ENCODE measurements at places on chromosomes 2 and 18.

- DNase-seq, result no peak
These were observed 233.3 kb downstream of the LDLRAD4 start for GRCh38 chr18:13451661-13452387.

- DNase-seq, result no peak
These were observed 228.6 kb downstream of the EPHA4 start for GRCh38 chr2:221343524-221343923.

GRCh38 chr2:98043101-98043500 is 43.9 kb upstream of the VWA3B start:
- DNase-seq, result no peak

- peak; percentile 40 for DNase-seq
These were observed 26.0 kb downstream of the CWC22 start for GRCh38 chr2:179981085-179981484.

- DNase-seq, result no peak
These were observed 33.4 kb downstream of the SFXN5 start for GRCh38 chr2:73037947-73038585.

- DNase-seq, result no peak
These were observed 19.1 kb upstream of the NARS1 start for GRCh38 chr18:57640749-57641148.

DNA sequence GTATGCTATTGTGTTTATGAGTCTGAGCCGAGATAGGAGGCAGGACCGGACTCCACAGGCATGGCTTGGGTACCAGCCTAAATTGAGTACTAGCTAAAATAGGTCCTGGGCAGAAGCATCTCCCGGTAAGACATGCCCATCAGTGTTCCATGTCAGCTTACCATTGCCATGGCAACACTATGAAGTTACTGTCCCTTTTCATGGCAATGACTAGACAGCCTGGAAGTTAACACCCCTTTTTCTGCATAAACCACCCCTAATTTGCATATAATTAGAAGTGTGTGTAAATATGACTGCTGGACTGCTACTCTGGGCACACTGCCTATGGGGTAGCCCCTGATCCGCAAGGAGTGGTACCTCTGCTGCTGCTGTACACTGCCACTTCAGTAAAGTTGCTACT is 1005.1 kb upstream of the FAM98A start:
- no peak for DNase-seq

DNA sequence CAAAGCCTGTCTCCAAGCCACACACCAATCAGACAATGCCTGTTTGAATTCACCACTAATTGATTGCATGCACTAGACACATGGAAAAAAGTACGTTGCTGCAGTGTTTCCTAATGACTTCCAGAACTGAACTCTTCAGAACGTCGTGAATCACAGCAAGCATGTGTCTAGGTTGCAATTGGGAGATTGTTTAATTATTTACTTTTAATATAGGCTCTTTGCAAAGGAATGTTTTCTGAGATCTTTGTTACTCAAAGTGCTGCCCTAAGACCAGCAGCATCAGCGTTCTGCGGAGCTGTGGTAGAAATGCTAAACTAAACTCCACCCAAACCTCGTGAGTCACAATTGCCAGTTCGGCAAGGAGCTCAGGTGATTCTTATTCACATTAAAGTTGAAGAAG is 52.7 kb upstream of the CCDC68 start:
- no peak for DNase-seq

DNA sequence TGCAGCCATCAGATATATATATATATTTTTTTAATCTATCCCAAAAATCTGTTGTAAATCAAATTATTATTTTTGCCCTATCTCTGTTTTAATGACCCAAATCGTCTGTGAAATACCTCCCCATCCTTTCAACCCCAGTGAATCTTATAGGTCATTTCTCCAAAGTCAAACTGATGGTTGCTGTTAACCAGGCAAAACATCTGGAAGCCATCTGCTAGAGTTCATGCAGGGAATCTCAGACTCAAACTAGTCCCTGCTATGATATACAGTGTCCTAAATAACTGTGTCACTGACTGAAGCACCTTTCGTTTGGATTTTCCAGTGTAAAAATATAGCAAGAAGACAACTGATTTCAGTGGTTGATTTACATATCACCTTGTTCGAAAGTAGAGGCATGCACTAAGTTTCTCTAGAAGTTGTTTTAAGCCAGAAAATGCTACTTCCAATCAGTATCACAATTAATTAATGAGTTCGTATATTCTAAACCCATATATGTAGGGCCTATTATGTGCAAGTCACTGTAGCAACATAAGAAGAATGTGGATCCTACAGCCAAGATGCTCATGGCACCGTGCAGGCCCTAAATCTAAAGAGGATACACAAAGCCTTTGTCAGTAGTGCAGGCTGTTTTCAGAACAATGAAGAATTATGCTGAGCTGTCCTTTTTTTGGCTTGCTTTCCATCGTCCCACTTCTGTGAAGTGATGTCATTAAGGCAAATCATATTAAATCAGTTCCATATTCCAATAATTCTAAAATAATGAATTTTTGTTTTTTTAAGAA is 566.0 kb downstream of the STK39 start:
- no peak for DNase-seq

DNA sequence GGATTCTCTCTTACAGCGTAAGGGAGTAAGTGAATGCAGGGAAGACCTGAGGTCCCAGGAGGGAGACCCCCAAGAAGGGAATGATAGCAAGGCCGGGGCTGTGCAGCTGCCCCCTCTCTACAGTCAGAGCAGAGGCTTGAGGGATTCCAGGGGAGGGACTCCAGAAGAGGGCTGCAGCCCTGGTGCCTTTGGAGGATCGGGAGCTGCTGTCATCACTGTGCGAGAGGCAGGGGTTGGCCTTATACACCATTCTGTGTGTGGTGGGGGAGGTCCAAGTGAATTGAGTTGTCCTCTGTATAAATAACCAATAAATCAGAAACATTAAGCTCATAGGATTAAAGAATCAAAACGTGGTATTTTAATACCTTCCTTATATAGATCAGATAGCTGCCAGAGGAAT is 114.9 kb downstream of the GLI2 start:
- no peak for DNase-seq

- DNase-seq, result no peak
These were observed 11.7 kb upstream of the CYP26B1 start for GRCh38 chr2:72159211-72159993.

- DNase-seq, result peak; percentile 3
These were observed 49.9 kb upstream of the RAB6C start for GRCh38 chr2:129929321-129930290.

DNA sequence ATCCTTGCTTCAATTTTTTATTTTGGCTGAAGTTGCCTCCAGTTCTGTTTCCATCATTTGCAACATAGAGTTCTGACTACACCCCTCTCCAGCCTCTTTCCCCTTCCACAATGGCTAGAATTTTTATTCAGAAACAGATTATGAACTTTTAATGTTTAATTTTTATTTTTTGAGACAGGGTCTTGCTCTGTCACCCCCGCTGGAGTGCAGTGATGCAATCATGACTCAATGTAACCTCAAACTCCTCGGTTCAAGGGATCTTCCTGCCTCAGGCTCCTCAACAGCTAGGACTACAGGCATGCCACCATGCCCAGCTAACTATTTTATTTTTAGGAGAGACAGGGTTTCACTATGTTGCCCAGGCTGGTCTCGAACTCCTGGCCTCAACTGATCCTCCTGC is 2.8 kb downstream of the NTSR2 start:
- no peak for DNase-seq

DNA sequence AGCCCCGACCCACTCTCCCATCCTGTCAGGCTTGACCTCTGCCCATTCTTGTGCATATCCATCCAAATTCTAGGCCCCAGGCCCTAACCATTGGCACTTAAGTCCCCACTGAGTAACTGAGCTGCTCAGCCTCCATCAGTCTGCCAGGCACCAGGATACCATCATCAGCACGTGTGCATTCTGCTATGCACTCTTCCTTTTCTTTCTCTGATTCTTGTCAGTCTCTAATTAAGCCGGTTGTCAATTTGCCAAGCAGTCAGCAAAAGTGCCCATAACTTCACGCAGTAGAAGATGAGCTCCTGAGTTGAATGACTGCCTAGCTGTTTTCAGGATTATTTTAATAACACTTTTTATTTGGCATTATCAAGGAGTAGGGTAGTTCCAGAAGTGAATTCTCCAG is 107.2 kb downstream of the FEZ2 start:
- no peak for DNase-seq

GRCh38 chr18:49812286-49813068 is 856 bp downstream of the ACAA2 start:
- peak; percentile 17 for DNase-seq

GRCh38 chr2:56449002-56449431 is 265.2 kb downstream of the CCDC85A start:
- DNase-seq, result peak; percentile 1

DNA sequence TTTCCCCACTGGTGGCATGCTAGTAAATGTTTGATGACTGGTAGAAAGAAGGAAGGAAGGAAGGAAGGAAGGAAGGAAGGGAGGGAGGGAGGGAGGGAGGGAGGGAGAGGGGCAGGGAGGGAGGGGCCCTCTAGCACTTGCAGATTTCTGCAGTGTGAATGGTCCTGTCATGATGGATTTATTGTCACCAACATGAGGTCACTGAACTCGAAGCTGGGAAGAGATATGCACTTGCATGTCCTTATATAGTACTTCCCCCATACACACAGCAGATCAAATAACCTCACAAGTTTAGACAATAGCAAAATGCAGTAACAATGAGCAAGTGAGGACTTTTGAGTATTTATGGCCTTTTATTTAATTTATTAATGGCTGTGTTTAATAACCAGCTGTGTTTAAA is 44.5 kb upstream of the CXCR4 start:
- no peak for DNase-seq

GRCh38 chr18:74422541-74422940 is 34.6 kb downstream of the DIPK1C start:
- DNase-seq, result no peak

DNA sequence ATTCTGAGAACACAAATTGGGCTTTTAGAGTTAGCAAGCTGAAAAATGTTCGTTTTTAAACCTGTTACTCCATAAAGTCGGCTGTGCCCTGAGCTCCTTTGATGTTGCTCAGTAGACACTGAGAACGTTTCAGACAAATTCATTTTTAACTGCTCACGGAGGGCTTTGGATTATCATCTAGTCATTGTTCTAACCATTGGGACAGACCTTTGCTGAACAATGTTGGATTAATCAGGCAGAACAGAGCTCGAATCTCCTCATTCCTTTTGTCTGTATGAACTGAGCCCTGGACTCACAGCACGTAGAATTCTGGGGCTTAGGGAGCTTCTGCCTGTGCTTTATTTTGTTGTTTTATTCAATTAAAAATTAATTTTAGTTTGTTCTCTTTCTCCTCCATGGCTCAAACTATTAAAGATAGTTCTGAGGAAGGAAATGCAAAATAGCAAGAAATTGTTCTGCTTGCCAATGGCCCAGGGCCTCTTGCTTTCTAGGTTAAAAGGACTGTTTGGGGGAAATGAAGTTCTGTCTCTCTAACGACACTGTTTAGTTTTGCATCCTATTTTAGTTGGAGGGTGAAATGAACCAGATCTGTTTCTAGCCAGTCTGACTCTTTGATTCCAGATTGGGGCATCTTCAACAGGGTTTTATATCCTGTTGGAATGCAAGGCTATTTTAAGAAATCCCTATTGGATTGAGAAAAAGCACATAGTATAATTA is 114.7 kb upstream of the CXCR4 start:
- no peak for DNase-seq

DNA sequence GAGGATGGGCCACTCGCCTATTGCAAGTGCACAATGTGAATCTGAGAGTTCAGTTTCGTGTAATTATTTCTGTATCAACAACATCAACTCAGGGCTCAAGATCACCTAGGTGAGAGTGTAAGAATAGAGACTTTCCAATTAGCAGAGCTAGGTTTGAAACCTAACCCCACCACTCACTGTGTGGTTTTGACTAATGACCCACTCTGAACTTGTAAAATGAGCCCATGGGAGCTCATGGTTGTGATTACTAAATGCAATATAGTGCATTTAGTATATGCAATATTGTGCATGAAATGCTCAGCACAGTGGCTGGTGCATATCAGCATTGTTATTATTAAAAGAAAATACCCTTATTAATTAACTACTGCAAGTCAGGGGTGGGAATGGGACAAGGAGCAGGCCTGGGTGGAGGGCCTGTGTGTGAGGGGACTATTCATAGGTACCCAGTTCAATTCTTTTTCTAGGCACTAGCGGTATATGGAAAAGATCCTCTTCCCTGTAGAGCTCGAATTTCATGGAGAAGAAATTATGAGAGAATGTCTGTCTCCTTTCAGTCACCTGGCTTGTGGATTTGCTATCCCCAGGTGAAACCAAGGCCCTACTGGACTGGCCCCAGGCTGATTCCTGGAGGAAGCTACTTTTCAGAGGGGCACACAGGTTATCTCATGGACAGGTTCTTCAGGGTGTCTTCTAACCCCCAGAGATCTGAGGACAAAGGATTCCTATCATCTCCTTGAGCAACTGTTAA is 169.5 kb downstream of the GFPT1 start:
- DNase-seq, result no peak

DNA sequence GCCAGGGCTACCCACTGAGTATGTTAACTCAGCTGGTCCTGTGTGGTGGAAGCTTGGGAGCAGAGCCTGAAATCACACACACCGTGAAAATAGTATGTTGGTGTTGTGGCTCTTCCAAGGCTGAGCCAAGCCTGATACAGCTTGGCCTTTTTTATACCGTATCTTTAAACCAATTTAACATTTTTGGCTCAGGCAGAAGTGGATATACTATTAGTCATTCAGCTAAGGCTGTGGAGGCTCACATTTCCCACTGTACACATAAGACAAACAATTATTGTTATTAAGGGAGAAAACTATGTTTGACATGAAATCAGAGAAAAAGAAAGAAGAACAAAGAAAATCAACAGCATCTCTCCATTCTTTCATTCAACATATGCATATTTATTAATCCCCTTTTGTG is 159.0 kb downstream of the BCL11A start:
- no peak for DNase-seq

All from fibroblast of pulmonary artery (primary cell).